GM19239 (cell line): ENCODE measurements at places on chromosomes 5 and 9.

DNA sequence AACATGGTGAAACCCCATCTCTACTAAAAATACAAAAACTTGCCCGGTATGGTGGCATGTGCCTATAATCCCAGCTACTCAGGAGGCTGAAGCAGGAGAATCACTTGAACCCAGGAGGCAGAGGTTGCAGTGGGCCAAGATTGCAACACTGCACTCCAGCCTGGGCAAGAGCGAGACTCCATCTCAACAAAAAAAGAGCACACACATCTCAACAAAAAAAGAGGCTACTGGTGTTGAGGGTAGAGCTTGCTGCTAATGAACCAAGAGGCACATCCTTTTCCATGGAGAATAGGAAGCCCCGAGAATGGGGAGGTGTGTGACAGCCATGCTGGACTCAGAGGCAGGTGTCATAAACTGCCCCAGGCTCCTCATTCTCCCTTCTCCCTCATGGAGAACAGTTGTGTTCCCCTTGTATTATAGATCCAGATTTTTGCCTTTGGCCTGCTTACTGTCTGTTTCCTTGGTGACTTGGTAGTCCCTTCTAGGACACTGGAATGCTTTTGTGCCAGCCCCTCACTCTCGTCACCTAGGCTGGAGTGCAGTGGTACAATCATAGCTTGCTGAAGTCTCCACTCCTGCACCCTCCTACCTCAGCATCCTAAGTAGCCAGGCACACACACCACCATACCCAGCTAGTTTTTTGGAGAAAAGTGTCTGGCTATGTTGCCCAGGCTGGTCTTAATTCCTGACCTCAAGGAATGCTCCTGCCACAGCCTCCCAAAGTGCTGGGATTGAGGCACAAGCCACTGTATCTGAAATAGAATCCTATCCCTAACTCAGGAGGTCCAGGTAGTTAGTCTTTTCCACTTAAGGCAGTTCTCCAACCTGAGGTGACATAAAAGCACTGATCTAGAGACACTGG lies 5.1 kb downstream of the RPL12 start:
- no peak for DNase-seq

GRCh38 chr5:171825051-171825450 lies 39.4 kb downstream of the SMIM23 start:
- DNase-seq = no peak

DNA sequence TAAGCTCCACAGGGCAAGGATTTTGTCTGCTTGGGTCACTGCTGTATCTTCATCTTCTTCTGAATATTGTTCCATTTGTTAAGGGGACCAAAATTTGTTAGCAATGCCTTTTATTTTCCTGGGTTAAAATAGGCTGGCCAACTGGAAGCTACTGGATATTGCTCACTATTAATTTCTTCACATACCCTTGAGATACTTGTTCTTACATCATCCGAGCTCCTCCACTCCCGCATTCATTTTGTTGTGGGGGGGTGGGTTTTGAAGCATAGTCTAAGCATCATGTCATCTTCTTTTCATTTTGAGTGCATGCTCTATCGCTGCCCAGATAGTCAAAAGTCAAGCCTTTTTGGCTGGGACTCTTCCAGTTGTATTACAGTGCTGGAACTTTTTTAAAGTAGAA lies 42.5 kb upstream of the PIK3R1 start:
- DNase-seq = no peak

- DNase-seq = no peak
Measured at GRCh38 chr5:51203598-51203997, 179.7 kb upstream of the ISL1 start.

GRCh38 chr5:150918613-150919012 lies 13.8 kb upstream of the ZNF300 start:
- DNase-seq = no peak

GRCh38 chr9:34830068-34830467 lies 120.1 kb upstream of the CCL21 start:
- no peak for DNase-seq

GRCh38 chr5:68458416-68459021 lies 243.0 kb downstream of the PIK3R1 start:
- DNase-seq = no peak

- no peak for DNase-seq
Measured at GRCh38 chr9:125137200-125137599, 6.1 kb downstream of the SCAI start.

DNA sequence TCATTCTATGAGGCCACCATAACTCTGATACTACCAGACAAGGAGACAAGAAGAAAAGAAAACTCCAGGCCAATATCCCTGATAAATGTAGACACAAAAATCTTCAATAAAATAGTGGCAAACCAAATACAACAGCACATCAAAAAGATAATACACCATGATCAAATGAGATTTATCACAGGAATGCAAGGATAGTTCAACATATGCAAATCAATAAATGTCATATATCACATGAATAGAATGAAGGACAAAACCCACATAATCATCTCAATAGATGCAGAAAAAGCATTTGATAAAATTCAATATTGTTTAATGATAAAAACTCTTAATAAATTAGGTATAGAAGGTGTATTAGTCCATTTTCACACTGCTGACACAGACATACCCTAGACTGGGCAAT lies 139.9 kb downstream of the ADAMTS6 start:
- DNase-seq = no peak

- no peak for DNase-seq
Measured at GRCh38 chr9:124697326-124698200, 73.5 kb downstream of the NR6A1 start.

GRCh38 chr9:121748074-121748473 lies 96.6 kb downstream of the DAB2IP start:
- no peak for DNase-seq

GRCh38 chr9:79104951-79105350 lies 466.8 kb upstream of the TLE4 start:
- no peak for DNase-seq

DNA sequence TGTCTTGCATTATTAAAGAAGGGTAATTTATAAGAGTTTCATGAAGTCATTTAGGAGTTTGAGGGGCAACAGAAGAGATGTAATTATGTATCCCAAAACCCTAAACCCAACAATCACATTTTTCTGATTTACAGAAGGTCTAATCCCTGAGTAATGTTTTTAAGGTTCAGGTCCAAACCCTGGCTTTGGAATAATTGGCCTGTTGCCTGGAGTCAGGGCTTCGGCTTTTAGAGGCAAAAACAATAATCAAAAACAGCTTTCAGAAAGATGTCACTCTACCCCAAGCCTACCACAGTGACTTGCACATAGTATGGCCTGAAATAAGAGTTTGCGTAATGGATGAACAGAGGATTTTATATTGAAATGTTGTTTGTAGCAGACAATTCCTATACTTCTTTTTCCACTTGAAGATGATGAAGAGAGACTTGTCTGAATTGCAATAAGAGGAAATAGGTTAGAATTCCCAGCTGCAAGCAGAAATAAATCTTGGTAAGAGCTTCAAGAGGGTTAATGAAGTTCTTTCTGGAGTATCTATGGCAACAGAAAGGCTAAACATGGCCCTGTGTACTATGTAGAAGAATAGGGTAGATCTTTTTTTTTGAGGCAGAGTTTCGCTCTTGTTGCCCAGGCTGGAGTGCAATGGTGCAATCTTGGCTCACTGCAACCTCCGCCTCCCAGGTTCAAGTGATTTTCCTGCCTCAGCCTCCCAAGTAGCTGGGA lies 152.0 kb downstream of the GPBP1 start:
- DNase-seq = no peak

DNA sequence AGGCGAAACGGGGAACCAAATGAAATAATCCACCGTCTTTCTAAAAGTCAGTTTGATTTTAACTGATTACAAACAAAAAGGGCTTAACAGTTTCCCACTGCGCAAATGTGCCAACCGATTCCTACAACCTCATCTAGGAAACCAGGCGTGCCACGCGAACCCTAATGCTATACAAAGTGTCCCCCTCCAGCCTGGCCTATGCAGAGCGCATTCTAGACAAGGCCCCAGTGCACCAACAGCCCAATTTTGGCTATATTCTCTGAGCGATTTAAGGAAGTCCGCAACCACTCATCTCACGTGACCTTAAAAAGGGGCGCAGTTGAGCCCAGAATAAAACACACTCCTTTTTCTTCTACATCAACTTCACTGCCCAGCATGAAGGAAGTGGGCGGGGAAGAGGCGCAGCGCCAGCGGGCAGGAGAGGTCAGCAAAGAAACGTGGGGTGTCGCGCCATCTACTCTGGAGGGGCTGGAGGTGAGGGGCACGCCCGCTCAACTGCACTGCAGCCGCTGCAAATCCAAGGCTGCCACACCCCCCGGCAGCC lies 779 bp downstream of the FAM13B start:
- peak; percentile 33 for DNase-seq

- DNase-seq = no peak
Measured at GRCh38 chr9:80699511-80699998, 989.8 kb downstream of the TLE1 start.

- DNase-seq = no peak
Measured at GRCh38 chr9:107007402-107007801, 144.4 kb downstream of the ZNF462 start.

GRCh38 chr5:100772548-100772947 lies 130.5 kb downstream of the ST8SIA4 start:
- DNase-seq = no peak

GRCh38 chr9:6418764-6419163 lies 5.8 kb downstream of the UHRF2 start:
- DNase-seq = no peak
